ENCODE measurements at places on chromosomes 4 and X.

DNA sequence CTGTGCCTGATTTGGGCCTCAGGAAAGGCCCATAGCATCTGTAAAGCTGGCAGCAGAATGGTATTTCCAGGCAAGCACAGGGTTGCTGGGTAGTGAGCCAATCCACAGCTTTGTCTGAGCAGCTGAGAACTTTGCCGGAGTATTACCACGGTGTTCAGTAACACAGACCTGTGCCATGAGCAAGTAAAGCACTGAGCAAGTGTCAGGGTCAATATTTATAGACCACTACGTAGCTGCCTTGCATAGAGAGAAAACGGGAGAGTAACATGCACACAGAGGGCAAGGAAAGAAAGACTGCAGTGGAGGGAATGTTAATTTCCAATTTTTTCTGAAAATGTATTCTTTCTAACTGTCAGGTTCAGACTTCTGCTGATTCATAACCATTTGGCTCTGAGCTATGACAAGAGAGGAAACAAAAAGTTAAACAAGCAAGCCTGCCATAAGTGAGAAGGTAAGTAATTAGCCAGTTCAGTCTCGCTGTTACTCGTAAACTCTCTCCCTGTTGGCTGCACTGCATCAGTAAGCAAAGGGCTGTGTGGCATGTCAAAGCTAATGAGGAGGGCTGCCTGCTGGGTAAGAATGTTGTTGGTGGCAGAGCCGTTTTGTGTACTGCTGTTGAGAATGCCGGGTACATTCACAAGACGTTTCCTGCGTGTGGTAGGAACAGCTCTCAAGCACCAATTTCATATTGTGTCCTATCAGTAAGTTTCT is 238.1 kb downstream of the BMPR1B start:
- H3K4me1 ChIP-seq: no peaks in the 10 kb centered on the region
- H3K27me3 ChIP-seq: no peaks in the 10 kb centered on the region
- H3K4me3 ChIP-seq: no peak overlapping the region
- no peaks in the 10 kb centered on the region for H3K36me3 ChIP-seq

- no peak overlapping the region for H3K4me3 ChIP-seq
- H3K27me3 ChIP-seq: no peaks in the 10 kb centered on the region
- H3K4me1 ChIP-seq: no peaks in the 10 kb centered on the region
- no peak for DNase-seq
- no peaks in the 10 kb centered on the region for H3K36me3 ChIP-seq
Measured at GRCh38 chrX:30364229-30364628, 55.0 kb upstream of the NR0B1 start.

DNA sequence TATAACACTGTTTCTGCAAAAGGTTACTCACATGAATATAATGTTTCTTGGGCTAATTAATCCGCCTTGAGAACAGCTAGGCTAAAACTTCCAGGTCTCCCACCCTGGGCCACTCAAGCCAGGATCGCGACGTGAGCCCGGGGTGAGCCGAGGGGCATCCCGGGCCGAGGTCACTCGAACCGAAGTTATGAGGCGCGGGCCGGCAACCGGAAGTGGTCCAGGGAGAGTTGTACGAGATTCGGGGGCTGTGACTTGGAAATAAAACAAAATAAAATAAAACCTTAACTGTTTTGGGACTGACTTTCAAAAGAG is 317 bp downstream of the CMC4 start:
- no peaks in the 10 kb centered on the region for H3K27me3 ChIP-seq
- no peak for DNase-seq
- peaks cover 23% of the 10 kb centered on the region for H3K36me3 ChIP-seq
- H3K27ac ChIP-seq: peak overlapping the region; percentile 94

GRCh38 chr4:34851411-34851810 is 1392.9 kb downstream of the ARAP2 start:
- H3K4me1 ChIP-seq: no peaks in the 10 kb centered on the region
- H3K27me3 ChIP-seq: no peaks in the 10 kb centered on the region
- no peaks in the 10 kb centered on the region for H3K36me3 ChIP-seq
- DNase-seq: no peak
- H3K4me3 ChIP-seq: no peak overlapping the region
- H3K27ac ChIP-seq: no peak overlapping the region

DNA sequence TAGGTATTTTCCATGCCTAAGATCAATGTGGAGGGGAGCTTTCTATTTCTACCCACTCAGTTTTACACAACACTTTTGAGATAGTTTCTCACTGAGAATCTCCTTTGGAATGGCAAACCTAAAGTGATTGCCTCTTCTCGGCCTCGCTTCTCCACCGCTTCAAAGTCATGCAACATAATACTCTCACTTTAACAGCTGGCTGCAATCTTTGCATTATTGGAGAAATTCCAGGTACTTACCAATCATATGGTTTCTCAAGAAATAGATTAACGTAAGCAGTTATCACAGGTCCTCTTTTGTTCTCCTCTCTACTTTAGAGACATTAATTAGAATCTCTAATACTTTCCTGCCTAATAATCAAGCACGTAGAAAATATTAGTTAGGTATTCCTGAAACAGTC is 3.7 kb upstream of the IL13RA2 start:
- H3K36me3 ChIP-seq: no peaks in the 10 kb centered on the region
- H3K27me3 ChIP-seq: no peaks in the 10 kb centered on the region
- no peak overlapping the region for H3K27ac ChIP-seq
- no peaks in the 10 kb centered on the region for H3K4me1 ChIP-seq
- DNase-seq: no peak

DNA sequence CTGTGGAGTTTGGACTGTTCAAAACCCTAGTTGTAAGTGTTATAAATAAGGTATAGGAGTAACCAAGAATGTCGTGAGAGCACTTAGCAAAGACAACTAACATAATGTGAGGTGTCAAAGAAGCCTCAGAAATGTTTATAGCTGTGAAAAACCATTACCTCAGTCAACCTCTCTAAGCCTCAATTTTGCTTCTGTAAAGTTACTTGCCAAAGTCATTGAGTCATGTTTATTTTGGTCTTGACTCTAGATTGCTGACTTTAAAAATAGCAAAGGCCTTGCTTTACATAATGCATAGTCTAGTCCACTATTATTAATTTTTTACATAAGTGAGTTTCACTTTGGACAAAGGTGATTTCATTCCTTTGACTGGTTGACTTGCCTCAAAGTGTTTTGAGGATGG is 257.6 kb upstream of the CXXC4 start:
- H3K27me3 ChIP-seq: no peaks in the 10 kb centered on the region
- H3K36me3 ChIP-seq: no peaks in the 10 kb centered on the region
- no peaks in the 10 kb centered on the region for H3K4me1 ChIP-seq
- H3K27ac ChIP-seq: no peak overlapping the region
- no peak for DNase-seq

- H3K4me3 ChIP-seq: no peak overlapping the region
- DNase-seq: no peak
- H3K36me3 ChIP-seq: no peaks in the 10 kb centered on the region
- no peaks in the 10 kb centered on the region for H3K27me3 ChIP-seq
- H3K4me1 ChIP-seq: no peaks in the 10 kb centered on the region
Measured at GRCh38 chr4:181688432-181688831, 554.8 kb upstream of the TENM3 start.

GRCh38 chr4:144347121-144347520 is 206.6 kb upstream of the GYPA start:
- H3K4me1 ChIP-seq: no peaks in the 10 kb centered on the region
- DNase-seq: no peak
- H3K4me3 ChIP-seq: no peak overlapping the region
- H3K27me3 ChIP-seq: no peaks in the 10 kb centered on the region
- no peak overlapping the region for H3K27ac ChIP-seq
